Myocyte (in vitro differentiated cells): ENCODE measurements at places on chromosomes 5 and 9. TPM values are rescaled to one million over a fixed set of nuclear protein-coding genes. Genes with fewer than 3 reads are reported as not detected.

DNA sequence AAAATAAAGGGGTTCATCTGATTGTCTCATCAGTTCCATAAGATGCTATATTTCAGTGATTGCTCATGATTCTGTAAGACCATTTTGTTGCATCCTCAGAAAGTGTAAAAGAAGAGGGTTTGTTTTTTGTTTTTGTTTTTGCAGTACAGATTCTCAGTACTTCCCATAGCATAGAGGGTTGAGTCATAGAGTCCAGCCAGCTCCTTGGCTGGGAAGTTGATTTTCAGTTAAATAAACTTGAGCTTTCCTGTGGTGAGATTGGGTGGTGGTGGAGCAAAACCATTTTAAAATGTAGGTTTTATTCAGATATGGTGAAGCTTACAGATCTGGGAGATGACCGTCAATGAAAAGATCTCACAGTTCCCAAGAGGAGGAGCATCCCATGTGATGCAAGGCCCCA is 48.2 kb downstream of the DAPK1 start:
- DNase-seq: no peak

DNA sequence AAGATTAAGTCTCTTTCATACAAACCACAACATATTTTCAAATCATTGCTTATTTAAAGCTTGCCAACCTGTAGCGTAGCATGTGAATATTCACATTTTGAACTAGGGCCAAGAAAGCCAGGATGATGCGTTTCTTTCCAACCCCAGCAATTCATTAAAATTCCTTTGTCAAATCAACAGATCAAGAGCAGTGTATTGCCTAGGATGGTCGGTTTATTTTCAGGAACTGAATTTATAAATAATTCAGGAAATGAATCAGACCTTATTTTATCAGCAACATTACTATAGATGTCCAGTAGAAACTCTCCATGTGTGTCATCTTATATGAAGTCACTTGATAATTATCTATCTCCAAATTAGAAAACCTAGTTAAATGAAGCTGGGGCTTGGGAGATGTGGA is 13.2 kb upstream of the AUH start:
- DNase-seq: no peak

- DNase-seq: peak; percentile 98
Measured at GRCh38 chr5:132251220-132251725, 6.2 kb upstream of the PDLIM4 start.

- peak; percentile 34 for DNase-seq
Measured at GRCh38 chr9:123964761-123965160, 34.8 kb upstream of the DENND1A start.

DNA sequence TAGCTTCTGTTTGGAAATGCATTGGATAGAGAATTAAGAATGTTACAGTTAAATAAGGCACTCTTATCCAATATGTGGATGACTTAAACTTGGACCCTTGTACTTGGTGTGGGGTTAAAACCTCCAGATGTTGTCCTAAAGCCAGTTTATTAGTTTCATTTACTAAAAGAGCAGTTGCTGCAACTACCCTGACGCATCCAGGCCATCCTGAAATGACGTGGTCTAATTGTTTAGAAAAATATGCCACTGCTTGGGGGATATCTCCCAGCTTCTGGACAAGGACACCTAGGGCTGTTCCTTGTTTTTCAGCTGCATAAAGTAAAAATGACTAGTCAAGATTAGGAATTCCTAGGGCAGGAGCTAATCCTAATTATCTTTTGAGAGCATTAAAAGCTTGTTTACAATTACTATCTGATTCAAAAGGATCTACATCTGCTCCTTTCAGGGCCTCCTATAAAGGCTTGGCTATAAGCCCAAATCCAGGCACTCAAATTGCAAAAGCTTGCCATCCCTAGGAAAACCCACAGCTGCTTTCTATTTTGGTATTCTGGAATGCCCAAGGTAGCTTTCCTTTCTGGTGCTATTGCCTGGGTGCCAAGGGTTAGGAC is 45.7 kb upstream of the SLCO4C1 start:
- peak; percentile 39 for DNase-seq

GRCh38 chr5:1200495-1201326 is 684 bp upstream of the SLC6A19 start:
- DNase-seq: no peak

GRCh38 chr5:98157368-98157767 is 616.1 kb upstream of the RGMB start:
- DNase-seq: no peak

GRCh38 chr5:163309914-163310313 is 127.5 kb upstream of the CCNG1 start:
- DNase-seq: no peak

GRCh38 chr9:86843206-86843605 is 104.1 kb downstream of the GAS1 start:
- DNase-seq: peak; percentile 72

DNA sequence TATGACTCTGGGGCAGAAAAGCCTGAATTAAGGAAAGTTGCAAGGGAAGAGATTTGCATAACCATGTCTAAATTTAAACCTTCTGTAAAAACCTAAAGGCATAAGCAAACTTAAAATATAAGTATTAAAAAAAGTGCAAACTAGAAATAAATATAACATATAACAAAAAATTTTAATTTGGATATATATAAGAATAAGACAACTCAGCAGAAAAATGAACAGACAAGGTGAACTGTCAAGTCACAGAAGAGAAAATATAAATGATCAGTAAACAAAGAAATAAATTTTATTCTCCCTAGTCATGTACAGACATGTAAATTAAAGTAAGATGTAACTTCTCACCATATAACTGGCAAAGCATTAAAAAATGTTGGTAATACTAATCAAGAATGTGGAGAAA is 37.0 kb downstream of the C5orf22 start:
- no peak for DNase-seq

GRCh38 chr5:150616506-150616905 is 24.0 kb upstream of the SYNPO start:
- DNase-seq: no peak

DNA sequence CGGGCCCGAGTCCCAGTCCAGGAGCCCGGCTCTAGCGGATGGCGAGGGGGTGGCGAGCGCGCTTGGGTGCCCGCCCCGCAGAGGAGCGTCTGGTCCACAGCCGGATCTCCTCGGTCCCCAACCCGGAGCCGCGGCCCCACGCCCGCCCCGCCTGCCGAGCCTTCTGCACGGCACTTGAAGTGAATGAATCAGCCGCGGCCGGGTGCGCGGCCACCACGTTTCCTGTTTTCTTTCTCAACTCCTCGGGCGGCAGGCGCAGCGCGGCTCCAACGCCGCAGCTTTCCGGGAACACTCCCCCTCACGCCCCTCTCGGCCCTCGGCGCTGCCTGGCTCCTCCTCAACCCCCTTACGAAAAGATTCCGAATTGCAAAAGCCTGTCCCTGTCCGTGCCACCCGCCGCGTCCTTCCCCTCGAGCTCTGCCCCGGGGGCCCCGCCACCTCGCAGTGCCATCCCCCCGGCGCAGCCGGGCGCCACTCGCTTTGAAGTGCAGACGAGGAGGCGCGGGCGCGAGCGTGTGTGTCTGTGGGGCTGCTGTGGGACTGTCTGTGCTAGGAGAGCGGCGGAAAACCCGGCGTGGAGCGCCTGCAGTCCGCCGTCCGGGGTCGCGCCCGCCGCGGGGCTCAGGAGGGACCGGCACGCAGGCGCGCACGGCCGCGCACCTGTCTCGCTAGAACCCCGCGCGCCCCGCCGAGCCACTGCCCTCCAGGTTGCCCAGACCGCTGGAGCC is 456.6 kb downstream of the RAB3C start:
- peak; percentile 75 for DNase-seq

- DNase-seq: no peak
Measured at GRCh38 chr9:68625559-68625958, 79.5 kb upstream of the PIP5K1B start.

Gene CAMK2A
- 5.0 and 8.6 TPM in 2 replicates for total RNA-seq

Gene IL4
- not detected in 2 replicates for total RNA-seq

Gene PDE8B
- total RNA-seq: not detected in 2 replicates

Gene CAVIN4
- 205 and 311 TPM in 2 replicates for total RNA-seq

Gene PLCXD3
- total RNA-seq: not detected in 2 replicates

Gene PTGDS
- 126 and 177 TPM in 2 replicates for total RNA-seq

Gene PCDH12
- total RNA-seq: not detected in 2 replicates

Gene ARHGEF39
- total RNA-seq: not detected in 2 replicates

Gene EIF4EBP3
- not detected in 2 replicates for total RNA-seq
